Progenitor cell of endocrine pancreas (in vitro differentiated cells): ENCODE measurements at places on chromosomes 1 and 21. TPM values are rescaled to one million over a fixed set of nuclear protein-coding genes. Genes with fewer than 3 reads are reported as not detected.

DNA sequence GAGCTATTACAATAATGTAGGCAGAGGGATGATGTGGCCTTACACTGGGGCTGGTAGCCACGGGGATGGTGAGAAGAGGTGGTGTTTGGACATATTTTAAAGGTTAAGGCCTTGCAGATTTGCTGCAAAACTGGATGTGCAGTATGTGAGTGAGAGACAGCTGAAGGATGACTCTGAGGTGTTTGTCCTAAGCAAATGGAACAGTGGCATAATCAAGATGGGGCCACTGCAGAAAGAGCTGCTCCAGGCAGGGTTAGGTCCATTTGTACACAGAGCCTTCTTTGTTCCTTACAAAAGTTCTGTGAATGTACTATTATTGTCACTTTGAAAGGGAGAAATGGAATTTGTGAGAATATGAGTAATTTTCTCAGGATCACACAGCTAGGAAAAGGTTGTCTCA lies 220.4 kb upstream of the ZP4 start:
- H3K27ac ChIP-seq, result peak overlapping the region; percentile 4
- no peaks in the 10 kb centered on the region for H3K27me3 ChIP-seq
- DNase-seq, result no peak
- no peaks in the 10 kb centered on the region for H3K36me3 ChIP-seq
- H3K4me3 ChIP-seq, result no peak overlapping the region
- H3K4me1 ChIP-seq, result peaks cover 9% of the 10 kb centered on the region

- H3K27me3 ChIP-seq, result peaks cover 8% of the 10 kb centered on the region
- H3K4me3 ChIP-seq, result no peak overlapping the region
- H3K4me1 ChIP-seq, result peaks cover 3% of the 10 kb centered on the region
- no peak overlapping the region for H3K27ac ChIP-seq
- DNase-seq, result no peak
Observed at GRCh38 chr1:167561753-167562152, 8.2 kb upstream of the CREG1 start.

DNA sequence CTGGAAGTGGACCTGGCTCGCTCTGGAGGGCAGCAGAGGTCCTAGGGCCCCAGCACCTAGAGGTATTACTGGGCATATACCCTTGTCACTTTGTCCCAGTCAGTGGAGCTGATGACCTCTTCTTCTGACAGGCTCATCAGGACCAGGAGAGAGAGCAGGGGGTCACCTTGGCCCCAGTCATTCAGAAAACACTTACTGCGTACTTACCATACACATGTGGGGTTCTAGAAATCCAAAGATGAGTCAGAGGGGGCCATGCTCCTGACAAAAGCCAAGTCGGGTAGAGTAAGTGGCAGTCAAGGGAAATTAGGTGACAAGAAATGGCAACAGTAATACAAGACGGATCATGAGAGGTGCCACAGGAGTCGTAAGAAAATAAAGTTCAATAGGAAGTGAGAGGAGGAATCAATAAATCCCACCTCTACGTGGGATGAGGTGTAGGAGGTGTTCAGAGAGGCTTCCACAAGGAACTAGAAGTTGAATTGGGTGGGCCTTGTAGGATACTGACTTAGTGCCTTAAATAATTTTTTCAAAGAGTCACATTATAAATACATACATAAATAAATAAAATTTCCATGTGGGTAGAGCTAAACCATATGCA lies 6.8 kb downstream of the KCNC4 start:
- H3K27me3 ChIP-seq, result peaks cover 61% of the 10 kb centered on the region
- no peak overlapping the region for H3K4me3 ChIP-seq
- DNase-seq, result no peak
- H3K36me3 ChIP-seq, result no peaks in the 10 kb centered on the region

Gene PACC1
- 24.5 and 25.1 TPM in 2 replicates for total RNA-seq

- DNase-seq, result no peak
- no peak overlapping the region for H3K4me3 ChIP-seq
- H3K36me3 ChIP-seq, result no peaks in the 10 kb centered on the region
- H3K27me3 ChIP-seq, result peaks cover 3% of the 10 kb centered on the region
- H3K27ac ChIP-seq, result no peak overlapping the region
Observed at GRCh38 chr1:223315665-223316064, 48.3 kb downstream of the SUSD4 start.

- H3K4me3 ChIP-seq, result no peak overlapping the region
- H3K36me3 ChIP-seq, result peaks cover 2% of the 10 kb centered on the region
- no peak for DNase-seq
- H3K4me1 ChIP-seq, result peaks cover 6% of the 10 kb centered on the region
- H3K27ac ChIP-seq, result no peak overlapping the region
Observed at GRCh38 chr21:43809853-43810504, 20.6 kb downstream of the RRP1 start.

Gene NBL1
- 10.5 and 12.0 TPM in 2 replicates for total RNA-seq

GRCh38 chr1:153568367-153569099 lies 2.9 kb upstream of the S100A2 start:
- H3K27me3 ChIP-seq, result no peaks in the 10 kb centered on the region
- DNase-seq, result peak; percentile 86
- H3K4me3 ChIP-seq, result peak overlapping the region; percentile 31
- peaks cover 35% of the 10 kb centered on the region for H3K4me1 ChIP-seq

Gene TMEM52
- 1.8 and 1.9 TPM in 2 replicates for total RNA-seq

Gene IL10
- not detected in 2 replicates for total RNA-seq

- H3K27me3 ChIP-seq, result peaks cover 21% of the 10 kb centered on the region
- peak overlapping the region; percentile 6 for H3K27ac ChIP-seq
- no peak for DNase-seq
- no peak overlapping the region for H3K4me3 ChIP-seq
- H3K4me1 ChIP-seq, result no peaks in the 10 kb centered on the region
Observed at GRCh38 chr1:17772615-17773212, 17.6 kb downstream of the ACTL8 start.

DNA sequence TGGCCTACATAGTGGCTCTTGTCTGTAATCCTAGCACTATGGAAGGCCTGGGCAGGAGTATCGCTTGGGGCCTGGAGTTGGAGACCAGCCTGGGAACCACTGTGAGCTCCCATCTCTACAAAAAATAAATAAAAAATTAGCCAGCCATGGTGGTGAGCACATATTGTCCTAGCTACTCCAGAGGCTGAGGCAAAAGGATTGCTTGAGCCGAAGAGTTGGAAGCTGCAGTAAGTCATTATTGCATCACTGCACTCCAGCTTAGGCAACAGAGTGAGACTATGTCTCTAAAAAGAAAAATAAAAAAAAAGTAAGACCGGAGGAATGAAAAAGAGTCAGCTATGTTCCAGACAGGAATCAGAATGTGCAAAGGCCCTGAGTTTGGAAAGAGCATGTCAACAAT lies 115.3 kb downstream of the CYYR1 start:
- no peak overlapping the region for H3K27ac ChIP-seq
- H3K4me1 ChIP-seq, result no peaks in the 10 kb centered on the region
- peaks cover 3% of the 10 kb centered on the region for H3K36me3 ChIP-seq
- no peak for DNase-seq
- H3K27me3 ChIP-seq, result no peaks in the 10 kb centered on the region

- H3K27ac ChIP-seq, result no peak overlapping the region
- H3K36me3 ChIP-seq, result no peaks in the 10 kb centered on the region
- no peak for DNase-seq
- peaks cover 68% of the 10 kb centered on the region for H3K27me3 ChIP-seq
- H3K4me3 ChIP-seq, result no peak overlapping the region
- peaks cover 5% of the 10 kb centered on the region for H3K4me1 ChIP-seq
Observed at GRCh38 chr1:229836324-229836723, 210.3 kb downstream of the URB2 start.

- H3K27ac ChIP-seq, result no peak overlapping the region
- no peak for DNase-seq
- H3K4me1 ChIP-seq, result peaks cover 34% of the 10 kb centered on the region
- H3K36me3 ChIP-seq, result peaks cover 2% of the 10 kb centered on the region
- peaks cover 8% of the 10 kb centered on the region for H3K27me3 ChIP-seq
- H3K4me3 ChIP-seq, result no peak overlapping the region
Observed at GRCh38 chr1:162349635-162350330, 26.9 kb downstream of the SPATA46 start.

- DNase-seq, result no peak
- H3K36me3 ChIP-seq, result peaks cover 28% of the 10 kb centered on the region
Observed at GRCh38 chr1:150003801-150004200, 6.7 kb downstream of the OTUD7B start.

Gene KRTAP25-1
- not detected in 2 replicates for total RNA-seq

DNA sequence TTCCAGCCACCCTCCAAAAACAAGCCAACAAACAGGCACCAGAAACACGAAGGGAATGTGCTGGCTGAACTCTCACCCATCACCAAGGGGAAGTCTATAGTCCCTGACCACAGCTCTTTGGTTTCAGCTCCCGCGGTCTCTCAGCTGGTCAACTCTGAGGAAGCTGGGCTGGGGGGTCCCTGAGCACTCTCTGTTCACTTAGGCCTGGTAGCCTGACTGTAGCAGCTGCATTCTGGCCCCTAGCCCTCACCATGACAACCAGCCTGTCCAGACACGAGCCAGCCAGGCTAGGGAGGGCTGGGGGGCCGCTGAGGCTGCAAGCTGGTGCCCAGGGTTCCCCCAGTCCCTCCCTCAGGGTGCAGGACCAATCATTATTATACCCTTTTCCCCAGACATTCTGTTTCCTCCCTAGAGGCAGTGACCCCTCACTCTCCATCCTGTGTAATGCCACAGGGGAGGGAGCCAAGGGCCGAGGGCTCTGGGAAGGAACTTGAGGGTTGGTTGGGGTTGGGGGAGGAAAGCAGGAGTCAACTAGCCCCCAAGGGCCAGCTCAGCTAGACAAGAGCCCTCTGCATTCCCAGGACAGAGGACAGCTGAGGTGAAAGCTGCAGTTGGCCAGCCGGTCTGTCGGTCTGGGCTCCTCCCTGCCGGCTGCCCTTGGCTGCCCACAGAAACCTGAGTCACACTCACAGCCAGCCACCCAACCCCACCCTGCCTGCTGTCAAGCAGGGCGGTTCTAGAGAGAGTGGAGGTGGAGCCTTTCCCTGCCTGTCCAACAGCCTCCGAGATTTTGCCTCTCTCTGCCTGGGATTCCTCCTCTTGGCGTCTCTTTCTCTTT lies 1.2 kb upstream of the TRAPPC3 start:
- no peak overlapping the region for H3K4me3 ChIP-seq
- peak overlapping the region; percentile 99 for H3K27ac ChIP-seq
- H3K4me1 ChIP-seq, result peaks cover 32% of the 10 kb centered on the region
- no peaks in the 10 kb centered on the region for H3K27me3 ChIP-seq
- DNase-seq, result peak; percentile 51
- H3K36me3 ChIP-seq, result peaks cover 2% of the 10 kb centered on the region

DNA sequence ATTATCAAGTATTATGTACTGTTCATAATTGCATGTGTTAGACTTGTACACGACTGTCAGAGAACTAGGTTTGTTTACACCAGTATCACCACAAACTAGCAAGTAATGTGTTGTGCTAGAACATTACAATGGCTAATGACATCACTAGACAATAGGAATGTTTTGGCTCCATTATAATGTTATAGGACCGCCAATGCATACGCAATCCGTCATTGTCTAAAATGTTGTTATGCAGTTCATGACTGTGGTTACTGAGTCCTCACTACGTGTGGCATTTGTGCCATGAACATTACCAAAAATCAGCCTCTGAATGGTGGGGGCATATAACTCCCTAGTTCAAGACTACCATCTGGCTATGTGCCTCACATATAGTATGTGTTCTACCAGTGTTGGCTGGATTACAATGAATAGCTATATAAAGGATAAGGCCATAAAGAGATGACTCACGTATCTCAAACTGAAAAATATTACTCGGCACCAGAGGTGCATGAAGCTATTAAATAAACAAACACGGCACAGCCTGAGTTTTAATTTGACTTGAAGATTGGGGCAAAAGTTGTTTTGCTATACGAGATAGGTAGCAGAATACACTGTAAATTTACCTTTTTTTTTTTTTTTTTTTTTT lies 89.1 kb upstream of the COL24A1 start:
- H3K27me3 ChIP-seq, result no peaks in the 10 kb centered on the region
- no peak overlapping the region for H3K27ac ChIP-seq
- no peak overlapping the region for H3K4me3 ChIP-seq

Gene AIDA
- 57.8 and 62.3 TPM in 2 replicates for total RNA-seq

Gene ILF2
- total RNA-seq, result 261 and 262 TPM in 2 replicates

DNA sequence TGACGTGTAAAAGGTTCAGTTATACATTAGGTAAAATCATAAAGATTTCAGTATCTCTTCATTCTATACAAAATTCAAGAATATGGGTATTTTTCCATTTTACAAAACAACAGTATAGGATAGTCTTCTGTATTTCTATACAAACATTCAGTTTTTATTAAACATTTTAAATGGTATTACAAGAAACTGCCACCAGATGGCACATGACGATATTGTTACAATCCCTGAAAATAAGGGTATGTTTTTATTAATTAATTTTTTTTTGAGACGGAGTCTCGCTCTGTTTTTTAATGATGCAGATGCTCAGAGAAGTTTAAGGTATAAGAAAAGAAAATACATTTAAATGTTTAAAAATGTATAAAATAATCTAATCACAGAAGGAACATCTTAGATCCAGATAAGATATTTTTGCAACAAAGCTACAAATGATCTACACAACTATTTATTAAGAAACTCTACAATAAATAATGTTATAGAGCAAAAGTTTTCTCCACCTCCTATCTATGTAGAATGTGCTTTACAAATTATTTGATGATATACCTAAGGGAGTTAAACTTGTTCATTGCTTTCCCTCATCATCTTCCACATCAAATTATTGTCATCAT lies 23.5 kb upstream of the RSBN1 start:
- H3K4me1 ChIP-seq, result no peaks in the 10 kb centered on the region
- DNase-seq, result no peak
- H3K27ac ChIP-seq, result no peak overlapping the region
- H3K4me3 ChIP-seq, result no peak overlapping the region

GRCh38 chr1:208203848-208204609 lies 40.2 kb downstream of the PLXNA2 start:
- DNase-seq, result no peak
- H3K27ac ChIP-seq, result no peak overlapping the region
- peaks cover 2% of the 10 kb centered on the region for H3K27me3 ChIP-seq
- H3K36me3 ChIP-seq, result peaks cover 5% of the 10 kb centered on the region
- peaks cover 23% of the 10 kb centered on the region for H3K4me1 ChIP-seq

DNA sequence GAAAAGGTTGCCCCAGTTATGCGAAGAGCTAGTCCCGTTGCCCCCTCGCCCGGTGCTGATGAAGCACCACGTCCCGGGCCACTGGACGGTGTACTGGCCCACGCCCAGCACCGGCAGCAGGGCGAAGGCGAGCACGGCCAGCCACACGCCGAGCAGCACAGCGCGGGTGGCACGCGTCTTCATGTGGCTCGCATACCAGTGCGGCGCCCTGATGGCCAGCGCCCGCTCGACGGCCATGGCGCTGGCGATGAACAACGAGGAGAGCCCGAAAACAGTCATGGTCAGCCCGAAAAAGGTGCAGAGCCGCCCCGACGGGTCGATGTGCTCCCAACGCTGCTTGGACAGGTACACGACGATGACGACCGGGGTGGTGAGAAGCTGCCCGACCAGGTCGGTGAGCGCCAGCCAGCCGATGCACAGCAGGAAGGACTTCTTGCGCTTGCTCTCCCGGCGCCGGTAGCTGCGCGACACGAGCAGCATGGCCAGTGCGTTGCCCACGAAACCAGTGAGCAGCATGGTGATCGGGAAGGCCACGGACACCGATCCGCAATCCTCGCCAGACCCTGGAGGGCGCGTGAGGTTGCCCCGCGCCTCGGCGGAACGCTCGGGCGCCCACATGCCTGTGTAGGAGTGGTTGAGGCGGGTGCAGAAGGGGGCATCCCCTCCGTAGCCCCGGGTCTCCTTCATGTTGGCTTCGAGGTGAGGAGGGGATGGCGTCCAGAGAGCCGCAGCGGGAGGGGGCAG lies 553 bp downstream of the PTGER3 start:
- H3K27ac ChIP-seq, result no peak overlapping the region
- H3K4me1 ChIP-seq, result peaks cover 3% of the 10 kb centered on the region
- DNase-seq, result no peak
- no peaks in the 10 kb centered on the region for H3K36me3 ChIP-seq
- peaks cover 55% of the 10 kb centered on the region for H3K27me3 ChIP-seq

Gene EVA1B
- total RNA-seq, result 11.8 and 14.1 TPM in 2 replicates

- H3K4me1 ChIP-seq, result peaks cover 1% of the 10 kb centered on the region
- H3K27ac ChIP-seq, result no peak overlapping the region
- H3K36me3 ChIP-seq, result no peaks in the 10 kb centered on the region
- H3K4me3 ChIP-seq, result no peak overlapping the region
Observed at GRCh38 chr21:44919913-44920693, 596 bp downstream of the ITGB2 start.

Gene SPRR2G
- total RNA-seq, result not detected in 2 replicates

Gene ACADM
- total RNA-seq, result 60.1 and 61.2 TPM in 2 replicates

Gene ARHGAP30
- 0.20 TPM in 1 of 2 replicates, not detected in the other for total RNA-seq
